T follicular helper cell (primary cell): ENCODE measurements at places on chromosomes 2 and 18.

DNA sequence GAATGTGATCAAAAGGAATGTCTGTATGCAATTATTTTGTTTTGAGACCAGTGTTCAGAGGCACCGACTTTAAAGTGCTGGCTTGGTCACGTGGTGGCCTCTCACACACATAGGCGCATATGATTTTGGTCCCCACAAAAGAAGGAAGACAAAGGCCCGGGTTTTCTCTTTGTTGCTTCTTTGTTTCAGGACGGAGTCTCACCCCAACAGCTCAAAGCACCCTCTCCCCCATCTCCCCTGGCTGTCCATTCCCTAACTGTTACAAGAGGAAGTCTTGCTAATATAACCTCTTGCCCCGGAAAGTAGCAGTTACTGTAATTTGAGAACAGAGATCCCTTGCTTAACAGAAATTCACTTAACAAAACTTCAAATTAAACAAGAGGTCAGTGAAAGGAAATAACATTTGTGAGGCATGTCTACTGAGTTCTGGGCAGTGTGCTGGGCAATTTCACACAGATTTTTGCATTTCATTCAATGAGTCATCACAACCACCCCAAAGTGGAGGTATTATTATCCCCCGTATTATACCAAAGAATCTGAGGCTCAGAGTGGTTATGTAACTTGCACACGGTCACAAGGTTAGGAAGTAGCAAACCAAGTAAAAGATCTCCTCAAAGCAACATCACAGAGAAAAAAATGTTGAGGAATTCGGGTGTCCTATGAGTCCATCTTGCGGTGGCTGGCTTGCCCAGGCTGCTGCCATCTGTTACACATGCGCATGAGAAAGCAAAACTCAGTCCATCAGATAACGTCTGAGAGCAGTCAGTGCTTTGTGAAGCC, 75.8 kb downstream of the SDC1 start:
- DNase-seq = no peak

DNA sequence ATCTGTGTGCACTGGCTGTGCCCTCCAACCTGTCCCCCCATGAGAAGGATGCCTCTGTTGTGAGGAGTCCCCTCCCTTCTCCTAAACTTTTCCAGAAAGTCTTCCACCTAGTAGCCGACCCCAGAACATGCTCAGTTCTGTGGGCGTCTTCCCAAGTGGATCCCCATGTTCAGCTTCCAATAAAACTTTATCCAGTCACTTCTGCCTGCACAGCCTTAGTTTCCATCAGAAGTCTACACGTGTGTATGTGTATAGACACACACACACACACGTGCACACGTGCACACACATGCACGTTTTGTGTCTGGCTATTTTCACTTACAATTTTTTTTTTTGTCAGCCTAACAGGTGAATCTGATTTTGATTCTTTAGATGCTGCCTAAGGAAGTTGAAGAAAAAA, 115.1 kb downstream of the RTP5 start:
- no peak for DNase-seq

DNA sequence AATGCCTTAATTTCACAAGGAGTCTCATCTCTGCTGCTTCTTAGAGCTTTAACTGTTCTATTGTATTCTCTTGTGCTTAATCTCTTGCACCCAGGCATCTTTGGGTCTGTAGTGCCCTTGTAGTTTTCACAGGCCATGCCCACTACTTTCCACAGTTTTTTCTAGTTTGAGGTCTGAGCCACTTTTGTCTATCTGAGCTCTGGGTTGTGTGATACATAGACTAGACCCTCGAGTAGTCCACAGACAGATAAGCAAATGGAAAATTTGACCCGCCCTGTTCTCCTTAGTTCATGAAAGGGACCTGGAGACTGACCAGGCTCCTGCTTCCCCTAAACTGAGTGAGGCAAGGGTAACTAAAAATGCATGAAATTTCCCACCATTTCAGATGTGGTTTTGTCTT, 466.8 kb upstream of the ZEB2 start:
- DNase-seq = no peak

- no peak for DNase-seq
Observed at GRCh38 chr2:16828828-16829160, 163.2 kb upstream of the CYRIA start.

DNA sequence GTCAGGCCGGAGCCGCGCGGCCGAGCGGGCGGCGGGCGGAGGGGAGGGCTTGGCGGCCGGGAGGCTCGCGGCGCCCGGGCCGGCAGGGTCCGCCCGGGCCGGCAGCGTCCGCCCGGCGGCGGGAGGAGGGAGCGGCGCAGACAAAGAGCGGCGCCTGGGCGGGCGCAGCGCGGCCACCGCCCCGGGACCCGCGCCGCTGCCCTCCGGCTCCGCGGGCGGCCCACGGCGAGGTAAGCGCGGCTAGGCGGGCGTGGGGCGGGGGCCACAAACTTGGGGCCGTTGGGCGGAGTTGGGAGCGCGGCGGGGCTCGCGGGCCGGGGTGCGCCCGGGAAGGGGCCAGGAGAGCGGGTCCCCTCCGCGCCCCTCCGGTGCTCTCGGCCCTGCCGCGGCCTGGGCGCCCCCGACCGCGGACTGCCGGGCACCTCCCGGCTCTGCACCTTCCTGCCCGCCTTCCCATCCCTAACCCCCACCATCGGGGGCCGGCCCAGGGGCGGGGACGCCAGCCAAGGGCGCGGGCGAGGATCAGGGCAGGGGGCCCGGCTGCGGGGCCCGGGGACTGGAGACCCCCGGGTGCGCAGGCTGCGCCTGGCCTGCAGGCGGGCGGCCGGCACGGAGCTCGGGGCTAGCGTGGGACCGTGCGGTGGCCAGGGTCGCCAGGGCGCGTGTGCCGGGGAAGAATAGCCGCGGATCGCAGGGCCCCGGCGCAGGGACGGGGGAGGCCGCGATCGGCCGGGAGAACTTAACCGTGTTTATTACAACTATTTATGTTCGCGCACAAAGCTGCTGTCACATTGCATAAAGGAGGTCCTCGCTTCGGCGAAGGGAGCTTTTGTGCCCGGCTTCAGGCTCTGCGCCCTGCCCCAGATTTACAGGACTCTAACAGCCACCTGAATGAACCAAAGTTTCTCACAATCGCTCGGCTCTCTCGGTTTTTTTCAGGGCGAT, at the start of gene NCK2:
Gene NCK2 (plus strand): TSS at position 4 of the 945 bp plus-strand sequence. CDS start 110,152 bp downstream, outside the sequence.
- DNase-seq = no peak

DNA sequence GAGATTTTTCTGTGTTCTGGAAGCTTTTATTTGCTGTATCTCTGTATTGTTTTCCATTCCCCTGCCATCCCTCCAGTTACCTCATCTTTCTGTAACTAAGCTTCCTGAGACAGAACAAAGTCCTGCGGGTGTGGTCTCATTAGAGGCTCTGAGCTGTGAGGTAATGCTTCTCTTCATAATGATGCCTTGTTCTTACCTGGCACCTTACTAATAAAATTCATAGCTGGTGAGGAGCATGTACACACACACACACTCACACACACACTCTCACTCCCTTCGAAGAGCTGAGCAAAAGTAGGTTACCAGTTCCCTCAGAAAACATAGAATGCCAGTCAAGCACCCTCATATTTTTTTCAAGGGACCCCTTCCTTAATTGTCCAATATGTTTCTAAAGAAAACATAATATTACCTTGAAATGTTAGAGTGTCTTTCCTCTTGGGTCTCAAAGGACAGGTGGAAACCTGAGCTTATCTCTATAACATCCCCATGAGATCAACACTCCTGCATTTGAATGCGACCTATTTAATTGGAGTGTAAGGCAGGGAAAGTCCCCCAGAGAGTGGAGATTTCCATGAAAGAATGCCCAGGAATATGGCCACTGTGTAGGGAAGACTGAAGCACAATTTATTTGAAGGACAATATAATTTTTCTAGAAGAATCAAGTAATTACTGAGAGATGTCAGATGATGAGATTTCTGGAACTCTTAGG, 161.6 kb upstream of the NCK2 start:
- DNase-seq = no peak

DNA sequence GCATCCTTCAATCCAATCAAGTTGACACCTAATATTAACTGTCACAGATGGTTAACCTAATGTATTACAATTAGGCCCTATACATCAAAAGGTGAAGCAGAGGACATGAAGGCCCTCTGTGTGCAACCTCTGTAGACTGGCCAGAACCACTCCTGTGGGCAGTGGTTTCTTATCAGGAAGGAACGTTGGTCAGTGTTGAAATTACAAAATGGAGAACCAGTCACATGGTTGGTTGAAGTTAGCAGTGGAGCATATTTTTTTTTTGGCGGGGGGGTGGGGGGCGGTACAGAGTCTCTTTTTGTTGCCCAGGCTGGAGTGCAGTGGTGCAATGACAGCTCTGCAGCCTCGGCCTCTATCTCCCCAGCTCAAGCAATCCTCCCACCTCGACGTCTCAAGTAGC, 19.8 kb downstream of the RNU2-63P start:
- no peak for DNase-seq

GRCh38 chr2:173091910-173092309, 16.3 kb downstream of the MAP3K20 start:
- DNase-seq = no peak
